Mucosa of gallbladder (tissue), 1 donor: ENCODE measurements at places on chromosomes 13 and 19.

DNA sequence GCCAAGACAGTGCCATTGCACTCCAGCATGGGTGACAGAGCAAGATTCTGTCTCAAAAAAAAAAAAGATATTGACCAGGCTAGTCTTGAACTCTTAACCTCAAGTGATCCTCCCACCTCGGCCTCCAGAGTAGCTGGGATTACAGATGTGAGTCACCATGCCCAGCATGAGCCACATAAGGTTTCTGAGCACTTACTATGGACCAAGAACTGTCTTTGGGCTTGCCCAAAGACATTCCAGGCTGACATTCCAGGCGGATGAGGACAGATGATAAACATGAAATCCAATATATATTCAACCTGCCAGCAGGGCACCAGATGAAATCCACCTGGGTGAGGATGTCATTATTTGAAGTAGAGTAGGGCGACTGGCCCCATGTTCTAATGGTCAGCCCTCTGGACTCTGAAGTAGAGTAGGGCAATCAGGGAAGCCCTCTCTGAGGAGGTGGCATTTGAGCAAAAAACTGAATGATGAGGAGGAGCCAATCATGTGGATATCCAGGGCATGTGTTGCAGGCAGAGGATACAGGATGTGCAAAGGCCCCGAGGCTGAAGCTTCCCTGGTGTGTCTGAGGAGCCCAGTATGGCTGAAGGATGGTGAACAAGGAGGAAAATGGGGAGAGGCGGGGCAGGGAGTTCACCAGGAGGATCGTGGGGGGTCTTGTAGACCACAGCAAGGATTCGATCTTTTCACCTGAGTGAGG, 4.0 kb downstream of the C19orf38 start:
- DNase-seq: no peak

GRCh38 chr19:39671739-39672363, 16.1 kb downstream of the LGALS16 start:
- DNase-seq: peak; percentile 29

- no peak for DNase-seq
These were observed 27.5 kb downstream of the TBC1D4 start for GRCh38 chr13:75454497-75454896.

- no peak for DNase-seq
These were observed 6.3 kb downstream of the LGI4 start for GRCh38 chr19:35128398-35129057.

DNA sequence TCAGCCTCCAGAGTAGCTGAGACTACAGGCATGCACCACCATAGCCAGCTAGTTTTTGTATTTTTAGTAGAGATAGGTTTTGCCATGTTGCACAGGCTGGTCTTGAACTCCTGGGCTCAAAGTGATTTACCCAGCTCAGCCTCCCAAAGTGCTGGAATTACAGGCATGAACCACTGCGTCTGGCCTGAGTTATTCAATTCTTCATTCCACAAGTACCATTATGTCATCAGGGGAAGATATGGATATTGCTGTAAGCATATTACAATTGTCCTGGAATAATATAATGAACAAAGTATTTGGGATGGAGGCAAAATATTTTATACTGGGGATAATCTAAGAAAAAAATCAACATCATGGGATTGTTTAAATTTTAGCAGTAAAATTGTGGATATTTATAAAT, 646.0 kb upstream of the SLITRK6 start:
- no peak for DNase-seq

DNA sequence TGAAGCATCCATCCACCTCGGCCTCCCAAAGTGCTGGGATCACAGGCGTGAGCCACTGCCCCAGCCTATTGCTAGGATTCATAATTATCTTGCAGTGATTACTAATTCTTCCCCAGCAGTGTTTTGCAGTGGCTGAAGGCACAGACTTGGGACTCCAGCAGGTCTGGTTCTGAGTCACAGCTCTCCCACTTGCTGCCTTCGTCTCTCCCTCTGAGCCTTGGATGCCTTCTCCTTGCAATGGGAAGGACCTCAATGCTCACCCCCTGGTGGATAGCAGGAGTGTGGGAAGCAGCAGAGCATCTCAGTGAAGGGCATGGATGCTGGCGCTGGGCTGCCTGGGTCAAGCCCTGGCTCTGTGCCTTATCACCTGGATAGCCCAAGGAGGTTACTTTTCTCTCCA, 37.6 kb upstream of the SHKBP1 start:
- no peak for DNase-seq

- no peak for DNase-seq
These were observed 6.0 kb downstream of the SIX5 start for GRCh38 chr19:45762870-45763631.

- no peak for DNase-seq
These were observed 8.0 kb downstream of the GPX4 start for GRCh38 chr19:1111641-1112267.

GRCh38 chr13:26497968-26498511, 59.4 kb upstream of the WASF3 start:
- DNase-seq: no peak

DNA sequence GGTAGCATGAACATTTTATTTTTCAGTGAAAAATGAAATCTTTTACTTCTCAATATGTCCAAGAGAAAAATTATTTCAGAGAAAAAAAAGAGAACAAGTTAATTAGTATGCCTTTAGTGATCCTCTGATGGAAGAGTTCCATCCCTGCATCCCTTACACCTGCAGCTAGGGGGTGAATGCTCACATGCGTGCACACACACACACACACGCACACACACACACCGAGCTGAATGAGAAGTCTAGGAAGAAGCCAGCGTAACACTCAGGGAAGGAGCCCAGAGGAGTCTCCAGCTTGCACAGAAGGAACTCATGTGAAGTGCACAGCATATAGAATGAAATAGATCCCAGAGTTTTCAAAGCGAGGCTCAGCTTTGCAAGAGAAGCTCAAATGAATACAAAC, 510.5 kb downstream of the IRS2 start:
- peak; percentile 40 for DNase-seq

- DNase-seq: no peak
These were observed 519.9 kb downstream of the PCDH17 start for GRCh38 chr13:58151452-58151851.

GRCh38 chr19:7980168-7980567, 25.3 kb downstream of the ELAVL1 start:
- no peak for DNase-seq

- DNase-seq: no peak
These were observed 4.7 kb upstream of the B3GNT3 start for GRCh38 chr19:17790059-17790780.

DNA sequence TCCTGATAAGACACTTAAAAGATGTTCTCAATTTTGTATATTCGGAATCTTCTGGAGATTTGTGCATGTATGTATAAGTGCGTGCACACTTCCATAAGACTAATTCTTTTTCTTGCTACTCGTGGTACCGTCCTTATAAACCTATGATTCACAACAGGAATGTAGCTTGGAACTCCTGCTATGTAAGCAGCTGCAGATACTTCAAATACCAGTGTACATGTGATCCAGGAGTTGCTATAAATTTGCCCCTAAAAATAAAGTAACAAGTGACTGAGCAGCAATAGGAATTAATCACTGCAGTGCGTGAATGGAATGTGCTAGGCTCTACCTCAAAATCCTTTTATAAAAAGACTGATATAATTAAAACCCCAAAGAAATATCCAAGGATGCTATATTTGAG, 214.9 kb downstream of the KLF5 start:
- no peak for DNase-seq

GRCh38 chr19:54247106-54247930, 4.7 kb upstream of the LILRA6 start:
- no peak for DNase-seq

- DNase-seq: no peak
These were observed 152.5 kb downstream of the IER2 start for GRCh38 chr19:13302526-13303270.

DNA sequence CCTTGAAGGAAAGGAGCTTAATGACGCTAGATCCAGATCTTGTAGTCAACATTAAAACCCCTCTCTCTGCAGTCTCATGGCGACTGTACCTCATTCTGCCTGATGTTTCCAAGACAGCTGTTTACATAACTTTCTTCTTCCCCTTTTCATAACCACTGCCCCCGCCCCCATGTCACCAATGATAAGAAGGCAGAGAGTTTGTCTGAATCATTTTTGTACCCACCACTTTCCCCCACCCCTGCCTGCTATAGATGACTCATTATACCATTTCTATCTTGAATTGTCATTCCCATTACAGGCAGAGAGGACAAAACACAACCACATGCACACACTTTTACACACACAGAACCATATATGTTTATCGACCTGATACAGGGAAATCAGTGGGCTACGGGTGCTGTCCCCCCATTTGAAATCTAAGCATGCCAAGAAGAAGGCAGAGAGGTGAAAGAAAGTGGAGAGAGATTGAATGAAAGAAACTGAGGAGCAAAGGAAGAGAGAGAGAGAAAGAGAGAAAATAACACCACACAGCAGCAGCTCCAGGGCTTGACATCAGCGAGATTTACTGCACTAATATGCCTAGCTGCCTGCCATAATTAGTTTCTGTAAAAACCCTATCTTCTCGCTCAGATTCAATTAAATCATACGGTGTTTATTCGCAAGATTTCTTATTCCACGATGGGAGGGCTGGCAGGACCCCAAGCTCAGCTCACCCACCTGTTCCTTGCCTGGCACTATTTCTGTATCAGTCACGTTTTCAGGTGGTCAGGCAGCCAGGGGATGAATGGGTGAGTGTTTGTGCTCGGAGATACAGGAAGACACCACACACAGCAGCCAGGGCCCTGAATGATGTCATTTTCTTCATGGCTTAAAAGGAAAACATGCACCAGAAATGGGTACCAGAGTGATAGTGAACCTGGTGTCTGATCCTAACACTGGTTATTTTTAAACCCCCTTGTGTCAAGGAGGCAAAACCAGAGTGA, 114.3 kb upstream of the SERP2 start:
- DNase-seq: no peak

DNA sequence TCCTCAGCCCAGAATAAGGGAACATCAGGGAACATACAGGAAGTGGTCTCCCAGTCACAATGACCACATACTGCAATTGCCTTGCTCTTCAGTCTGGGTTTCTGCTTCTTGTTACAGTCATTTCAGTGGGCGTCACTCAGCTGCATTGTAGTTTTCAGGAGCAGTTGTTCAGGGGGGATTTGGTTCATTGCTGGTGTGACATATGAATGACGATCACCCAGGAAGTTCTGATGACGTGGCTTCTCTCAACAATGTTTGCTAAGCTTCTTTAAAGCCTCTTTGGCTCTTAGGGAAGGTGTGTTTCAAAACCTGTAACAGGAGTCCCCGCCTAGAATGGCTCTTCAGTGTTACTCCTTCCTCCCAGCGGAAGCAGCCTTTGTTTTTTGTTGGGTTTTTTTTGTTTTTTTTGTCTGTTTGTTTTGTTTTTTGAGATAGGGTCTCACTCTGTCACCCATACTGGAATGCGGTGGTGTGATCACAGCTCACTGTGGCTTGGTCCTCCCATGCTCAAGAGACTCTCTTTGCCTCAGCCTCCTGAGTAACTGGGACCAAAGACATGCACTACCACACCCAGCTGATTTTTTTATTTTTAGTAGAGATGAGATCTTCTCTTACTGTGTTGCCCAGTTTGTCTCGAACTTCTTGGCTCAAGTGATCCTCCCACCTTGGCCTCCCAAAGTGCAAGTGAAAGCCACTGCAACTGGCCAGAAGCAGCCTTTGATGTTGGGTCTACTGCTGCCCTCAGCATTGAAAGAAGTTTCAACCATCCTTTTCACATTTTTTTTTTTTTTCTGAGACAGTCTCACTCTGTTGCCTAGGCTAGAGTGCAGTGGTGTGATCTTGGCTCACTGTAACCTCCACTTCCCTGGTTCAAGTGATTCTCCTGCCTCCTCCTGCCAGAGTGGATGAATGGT, 1.4 kb upstream of the SCEL start:
- no peak for DNase-seq

- no peak for DNase-seq
These were observed 4.2 kb downstream of the PDX1 start for GRCh38 chr13:27923794-27924528.

GRCh38 chr19:35334144-35334753, 5.3 kb downstream of the CD22 start:
- no peak for DNase-seq

- peak; percentile 77 for DNase-seq
These were observed 2.0 kb downstream of the MISP start for GRCh38 chr19:752652-753517.

GRCh38 chr13:79483086-79483706, 2.2 kb downstream of the NDFIP2 start:
- no peak for DNase-seq

- peak; percentile 92 for DNase-seq
These were observed 4.4 kb downstream of the FUZ start for GRCh38 chr19:49808711-49809159.

- DNase-seq: no peak
These were observed 977 bp downstream of the PCDH20 start for GRCh38 chr13:61414686-61415057.

GRCh38 chr13:60155978-60156377, 7.8 kb downstream of the DIAPH3 start:
- no peak for DNase-seq

DNA sequence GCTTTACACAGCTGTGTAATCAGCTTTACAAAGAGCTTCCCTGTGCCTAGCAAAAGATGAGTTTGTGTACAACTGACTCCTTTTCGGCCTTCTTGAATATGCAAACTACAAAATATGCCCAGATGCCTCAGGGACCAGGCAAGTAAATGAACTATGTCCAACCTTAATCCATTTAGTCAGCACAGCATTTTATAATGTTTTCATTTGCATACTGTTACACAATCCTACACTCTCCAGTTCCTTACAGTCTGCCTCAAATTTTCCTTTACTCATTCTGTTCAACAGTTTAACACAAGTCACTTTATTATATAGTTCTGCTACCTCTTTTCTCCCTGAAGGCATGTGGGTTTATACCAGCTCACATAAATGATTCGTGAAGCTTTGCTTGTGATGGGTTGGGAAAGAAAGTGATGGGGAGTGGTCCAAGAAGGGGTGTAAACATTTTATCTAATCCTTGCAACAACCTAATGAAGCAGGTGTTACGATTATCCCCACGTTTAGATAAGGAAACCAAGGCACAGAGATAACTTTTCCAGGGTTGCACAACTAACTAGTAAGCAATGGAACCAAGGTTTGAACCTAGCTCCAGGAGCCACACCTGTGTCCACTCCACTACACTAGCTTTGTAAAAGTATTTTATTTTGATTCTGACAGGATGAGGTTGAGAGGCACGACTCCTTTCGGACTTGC, 3.3 kb upstream of the USP12 start:
- DNase-seq: no peak

- no peak for DNase-seq
These were observed 11.5 kb downstream of the MED16 start for GRCh38 chr19:881385-882071.

DNA sequence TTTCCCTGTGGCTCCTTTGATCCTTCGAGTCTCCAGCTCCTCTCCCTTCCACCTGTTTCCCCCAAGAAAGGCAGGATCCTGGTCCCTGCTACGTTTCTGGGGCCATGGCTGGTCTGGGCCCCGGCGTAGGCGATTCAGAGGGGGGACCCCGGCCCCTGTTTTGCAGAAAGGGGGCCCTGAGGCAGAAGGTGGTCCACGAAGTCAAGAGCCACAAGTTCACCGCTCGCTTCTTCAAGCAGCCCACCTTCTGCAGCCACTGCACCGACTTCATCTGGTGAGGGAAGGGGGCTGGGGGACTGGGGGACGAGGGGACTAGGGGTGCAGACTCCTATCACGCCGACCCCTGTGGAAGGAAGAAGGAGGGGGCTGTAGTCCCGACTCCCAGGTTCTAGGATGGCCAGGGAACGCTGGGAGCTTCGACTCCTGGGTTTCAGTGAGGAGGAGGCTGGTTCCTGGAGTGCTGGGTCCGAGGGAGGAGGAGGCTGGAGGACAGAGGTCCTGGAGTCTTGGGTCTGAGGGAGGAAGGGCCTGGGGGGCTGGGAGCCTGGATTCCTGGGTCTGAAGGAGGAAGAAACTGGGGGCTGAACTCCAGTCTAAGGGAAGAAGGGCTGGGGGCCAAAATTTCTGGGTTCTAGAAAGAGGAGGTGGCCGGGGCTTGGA, 524 bp downstream of the PRKCG start:
- DNase-seq: no peak
